Posterior vena cava (tissue), 2 donors: ENCODE measurements at places on chromosomes 4 and X. TPM values are rescaled to one million over a fixed set of nuclear protein-coding genes. Genes with fewer than 3 reads are reported as not detected.

Gene DUSP21
- total RNA-seq = not detected

Gene TEX13D
- not detected for total RNA-seq

- no peak for DNase-seq
These were observed 10.3 kb downstream of the AFAP1 start for GRCh38 chr4:7929118-7929951.

DNA sequence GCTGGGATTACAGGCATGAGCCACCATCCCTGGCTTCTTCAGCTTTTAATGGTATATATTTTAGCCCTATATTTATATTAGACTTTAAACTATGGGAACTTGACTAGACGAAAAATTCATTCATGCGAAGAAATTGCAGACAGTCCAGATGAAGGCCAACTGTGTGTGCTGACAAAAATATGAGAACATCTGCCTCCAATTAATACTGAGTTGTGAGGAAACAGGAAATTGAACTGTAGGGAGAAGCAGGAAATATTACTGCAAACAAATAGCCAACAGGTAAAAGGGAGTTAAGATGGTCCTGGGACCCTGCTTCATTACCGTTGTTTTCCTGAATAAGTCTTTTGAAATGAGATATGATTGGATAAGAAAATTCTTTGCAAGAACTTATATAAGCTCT lies 26.3 kb downstream of the MGARP start:
- no peak for DNase-seq

DNA sequence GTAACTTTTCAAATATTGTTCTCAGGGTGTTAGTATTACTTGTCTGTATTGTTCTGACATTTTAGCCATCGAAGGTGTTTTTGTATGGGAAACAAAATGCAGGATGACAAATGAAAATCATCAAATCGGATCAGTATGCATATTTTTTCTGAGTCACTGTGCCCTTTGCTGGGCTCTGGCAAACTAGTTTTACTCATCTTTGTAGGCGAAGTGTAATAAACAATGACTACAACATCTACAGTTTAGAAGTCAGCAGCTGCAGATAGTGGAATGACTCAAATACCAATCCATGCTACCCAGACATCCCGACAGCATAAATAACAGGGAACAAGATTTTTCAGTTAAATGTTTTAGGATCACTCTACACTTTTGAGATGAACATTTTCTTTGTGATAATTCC lies 557.3 kb upstream of the TENM3 start:
- DNase-seq = no peak

GRCh38 chr4:98555798-98556445 lies 102.5 kb downstream of the TSPAN5 start:
- DNase-seq = no peak

DNA sequence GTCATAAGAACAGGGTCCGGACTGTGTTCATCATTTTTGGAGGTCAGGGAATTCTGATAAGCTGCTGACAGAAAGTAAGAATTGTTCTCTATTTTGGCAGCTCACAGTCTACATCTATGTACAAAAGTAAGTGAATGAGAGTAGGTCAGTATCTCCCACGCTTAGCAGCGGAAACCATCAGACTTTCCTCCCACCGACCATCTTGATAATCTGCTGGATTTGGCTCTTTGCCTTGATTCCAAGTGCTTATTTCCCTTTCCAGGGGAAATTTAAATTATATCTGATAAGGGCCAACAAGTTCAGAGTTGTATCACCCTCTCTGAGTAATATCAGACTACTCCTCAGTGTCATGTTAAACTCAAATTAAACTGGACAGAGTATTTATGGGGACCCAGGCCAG lies 118.0 kb downstream of the CAMK2D start:
- DNase-seq = no peak
